Chondrocyte (in vitro differentiated cells): ENCODE measurements at places on chromosomes 4 and X.

DNA sequence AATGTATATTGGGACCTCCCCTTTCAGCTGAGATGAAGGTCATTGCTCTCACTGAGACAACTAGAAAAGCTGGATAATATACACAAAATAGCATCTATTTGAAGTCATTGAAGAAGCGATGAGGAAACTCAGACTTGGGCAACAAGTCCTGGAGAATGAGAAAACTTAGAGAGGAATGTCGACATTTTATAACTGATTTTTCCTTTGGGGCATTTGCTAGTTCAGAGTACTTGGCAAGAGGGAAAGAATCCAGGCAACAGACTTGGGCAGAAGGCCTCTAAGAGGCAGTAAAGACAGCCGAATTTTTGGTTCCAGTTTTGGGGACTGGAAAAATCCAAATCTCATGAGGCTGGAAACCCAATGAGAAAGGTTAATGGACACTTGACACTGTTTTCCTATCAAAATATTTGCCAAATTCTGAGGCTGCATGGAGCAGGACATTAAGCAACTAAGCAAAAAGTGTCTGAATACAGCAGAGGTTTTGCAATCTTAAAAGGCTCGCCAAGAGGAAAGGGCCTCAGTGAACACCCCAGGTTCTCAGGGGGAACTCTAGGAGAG is 21.0 kb upstream of the ANXA5 start:
- no peak for DNase-seq

GRCh38 chr4:76023389-76023788 is at the start of gene CXCL10:
TSS of gene CXCL10 (minus strand) at chr4:76023497. CDS start at chr4:76023431, 66 bp downstream.
- no peak for DNase-seq

- peak; percentile 90 for DNase-seq
Observed at GRCh38 chr4:1317177-1318045, 27.7 kb downstream of the MAEA start.

DNA sequence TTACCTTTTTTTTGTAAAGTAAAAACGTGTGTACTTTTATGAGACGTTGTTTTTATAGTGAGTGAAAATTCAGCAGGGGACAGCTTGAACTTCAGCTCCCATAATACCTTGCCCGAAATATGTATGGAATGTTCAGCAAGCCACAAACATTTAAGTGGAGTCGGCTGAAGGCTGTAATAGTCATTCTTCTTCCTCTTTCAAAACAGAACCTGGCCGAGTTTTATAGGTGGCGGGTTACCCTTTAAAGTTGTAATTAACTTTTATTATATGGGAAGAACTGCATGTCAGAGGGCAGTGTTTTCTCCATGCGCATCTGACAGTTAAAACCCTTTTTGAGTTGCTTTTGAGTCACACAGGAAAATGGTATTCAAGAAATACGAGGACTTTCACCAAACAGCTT is 50.7 kb downstream of the CLDN34 start:
- no peak for DNase-seq
